ENCODE measurements at places on chromosomes 1 and 21.
A peak's percentile ranks its signal among the peaks of the same experiment; 100 is the strongest.

DNA sequence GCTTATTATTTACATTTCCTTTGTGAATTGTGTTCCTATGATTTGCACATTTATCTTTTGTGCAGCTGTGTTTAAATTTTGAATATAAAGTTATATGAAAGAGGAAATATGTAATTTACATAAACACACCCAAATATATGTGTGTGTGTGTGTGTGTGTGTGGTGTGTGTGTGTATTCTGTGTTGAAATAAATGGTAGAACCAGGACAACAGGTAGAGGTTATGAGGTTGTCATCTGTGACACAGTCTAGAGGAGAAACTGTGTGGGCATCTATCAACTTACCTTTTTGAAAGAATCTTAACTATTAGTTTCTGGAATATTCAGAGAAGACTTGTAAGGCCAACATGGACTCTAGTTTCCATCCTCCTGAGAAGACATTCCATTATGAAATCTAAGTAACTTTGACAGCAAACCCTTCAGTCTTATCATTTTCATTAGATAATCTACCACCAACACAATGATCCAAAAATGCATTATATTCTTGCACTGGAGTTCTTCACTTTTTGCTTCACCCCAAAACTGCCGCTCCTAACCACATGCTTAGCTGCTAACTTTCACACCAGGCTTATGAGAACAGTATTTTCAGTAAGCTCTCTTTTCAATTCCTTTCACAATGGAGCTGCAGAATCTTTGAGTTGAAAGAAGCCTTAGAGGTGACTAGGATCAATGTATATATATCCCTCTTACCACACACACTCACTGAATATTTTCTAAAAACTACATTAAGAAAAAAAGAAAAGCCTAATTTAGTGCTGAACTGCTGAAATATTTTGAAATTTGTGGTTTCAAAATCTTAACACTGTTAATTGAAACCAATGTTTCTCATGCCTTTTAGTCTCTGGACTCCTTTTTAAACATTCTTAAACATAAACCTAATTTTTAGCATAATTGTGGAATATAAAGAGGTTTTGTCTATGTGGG, 21.8 kb downstream of the PTPRC start:
- DNase-seq = no peak

DNA sequence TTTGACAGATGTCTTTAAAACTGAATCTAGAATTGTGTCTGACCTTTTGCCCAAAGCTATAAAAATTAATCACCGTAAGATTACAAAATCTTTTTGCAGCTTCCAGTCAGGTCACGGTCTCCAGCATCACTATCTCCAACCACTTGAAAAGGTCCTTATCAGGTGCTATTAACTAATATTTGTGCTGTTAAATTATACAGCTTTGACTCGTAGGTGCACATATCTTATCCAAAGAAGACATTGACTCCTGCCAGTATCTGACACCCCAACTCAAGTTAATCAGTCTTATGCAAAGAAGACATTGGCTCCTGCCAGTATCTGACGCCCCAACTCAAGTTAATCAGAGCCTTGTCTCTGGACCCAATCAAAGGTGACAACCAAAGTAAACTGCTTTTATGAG, 19.9 kb upstream of the LYPD8 start:
- no peak for DNase-seq

GRCh38 chr1:54121482-54122134, 31.2 kb downstream of the CDCP2 start:
- DNase-seq = peak; percentile 85

DNA sequence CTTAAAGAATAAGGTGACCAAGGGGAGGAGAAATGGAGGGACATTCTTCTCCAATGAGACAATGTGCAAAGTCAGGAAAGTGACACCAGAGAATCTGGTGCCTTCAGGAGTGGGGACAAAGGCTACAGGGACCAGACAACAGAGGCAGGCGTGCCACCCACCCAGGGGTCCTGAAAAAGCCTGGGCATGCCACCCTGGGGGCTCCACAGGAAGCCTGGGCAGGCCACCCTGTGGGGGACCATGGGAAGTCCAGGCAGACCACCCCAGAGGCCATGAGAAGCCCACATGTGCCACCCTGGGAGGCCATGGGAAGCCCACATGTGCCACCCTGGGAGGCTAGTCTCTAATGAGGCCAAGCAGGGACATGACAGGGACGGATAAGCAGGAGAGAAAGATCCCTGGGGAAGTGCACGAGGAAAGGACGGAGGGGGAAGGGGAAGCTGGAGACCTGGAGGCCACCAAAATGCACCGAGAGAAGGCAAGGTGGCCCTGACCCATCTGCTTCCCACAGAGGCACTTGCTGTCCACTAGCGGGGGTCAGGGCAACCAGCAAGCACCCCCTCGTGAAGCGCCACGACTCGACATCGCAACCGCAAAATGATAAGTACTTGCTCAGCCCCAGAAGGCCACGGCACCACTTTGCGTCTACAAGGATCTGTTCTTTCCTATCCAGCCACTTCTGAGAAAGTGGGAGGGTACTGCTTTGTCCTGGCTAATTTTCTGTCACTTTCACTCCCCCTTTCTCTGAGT, 7.2 kb upstream of the PDE9A start:
- no peak for DNase-seq

GRCh38 chr1:40818264-40818961, 34.8 kb downstream of the KCNQ4 start:
- DNase-seq = no peak

- no peak for DNase-seq
These were observed 451.0 kb downstream of the TTLL7 start for GRCh38 chr1:83547901-83548300.

GRCh38 chr1:89670711-89671110, 37.8 kb downstream of the LRRC8C start:
- no peak for DNase-seq

DNA sequence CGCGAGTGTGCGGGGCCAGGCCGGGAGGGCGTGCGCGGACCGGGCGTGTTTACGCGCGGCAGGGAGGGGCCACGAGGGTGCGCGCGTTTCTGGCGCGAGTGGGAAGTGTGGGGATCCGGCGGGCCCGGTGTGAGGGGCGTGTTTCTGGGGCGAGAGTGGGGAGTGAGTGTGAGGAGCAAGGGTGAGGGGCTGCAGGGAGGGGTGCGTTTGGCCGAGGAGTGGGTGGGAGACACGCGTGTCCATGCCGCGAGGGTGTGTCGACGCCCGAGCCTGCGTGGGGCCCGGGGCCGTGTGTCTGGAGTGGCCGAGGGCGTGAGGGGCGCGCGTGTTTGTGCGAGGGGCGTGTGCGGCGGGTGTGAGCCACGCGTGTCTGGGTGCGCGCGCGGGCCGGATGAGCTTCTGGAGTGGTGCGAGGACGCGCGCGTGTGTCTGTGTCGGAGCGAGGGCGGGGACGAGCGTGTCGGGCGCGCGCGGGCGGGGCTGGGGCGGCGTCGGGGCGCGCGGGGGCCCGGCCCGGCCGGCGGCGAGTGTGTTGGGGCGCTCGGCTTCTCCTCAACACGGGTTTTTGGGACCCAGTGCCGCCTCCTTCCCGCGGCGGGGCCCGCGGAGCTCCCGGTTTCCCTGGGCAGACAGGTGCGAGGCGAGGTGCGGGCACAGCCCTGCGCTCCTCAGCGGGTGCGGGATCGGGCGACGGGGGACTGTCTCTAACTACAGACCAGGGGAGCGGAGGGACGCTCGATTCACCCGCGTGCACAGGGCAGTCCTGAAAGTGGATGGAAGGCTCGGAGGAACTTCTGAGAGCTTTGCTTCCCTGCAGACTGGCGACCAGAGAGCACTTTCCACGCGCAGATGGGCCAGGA, 65.8 kb upstream of the VAMP3 start:
- peak; percentile 52 for DNase-seq

GRCh38 chr1:164495905-164496304, 63.1 kb upstream of the PBX1 start:
- no peak for DNase-seq

DNA sequence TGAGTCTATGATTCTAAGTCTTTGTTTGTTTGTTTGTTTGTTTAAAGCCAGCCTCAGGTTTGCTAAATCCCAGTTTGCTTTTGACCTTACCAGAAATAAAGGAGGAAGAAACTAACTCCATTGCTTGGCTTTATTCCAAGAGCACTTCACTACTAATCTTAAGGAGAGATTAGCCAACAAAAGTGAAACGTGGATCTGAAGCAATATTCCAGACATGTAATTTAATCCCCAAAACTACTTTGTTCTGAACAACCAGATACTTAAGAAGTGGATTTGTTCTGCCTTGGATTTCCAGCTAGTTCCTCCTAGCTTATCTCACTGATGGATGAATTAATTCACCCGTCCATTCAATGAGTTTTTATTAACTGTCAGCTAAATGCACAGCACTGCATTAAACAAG, 15.9 kb upstream of the CEP350 start:
- no peak for DNase-seq

- DNase-seq = no peak
These were observed 170.8 kb downstream of the PLA2G4A start for GRCh38 chr1:186999506-186999905.

GRCh38 chr1:119266858-119267257, 101.7 kb upstream of the HAO2 start:
- DNase-seq = no peak

DNA sequence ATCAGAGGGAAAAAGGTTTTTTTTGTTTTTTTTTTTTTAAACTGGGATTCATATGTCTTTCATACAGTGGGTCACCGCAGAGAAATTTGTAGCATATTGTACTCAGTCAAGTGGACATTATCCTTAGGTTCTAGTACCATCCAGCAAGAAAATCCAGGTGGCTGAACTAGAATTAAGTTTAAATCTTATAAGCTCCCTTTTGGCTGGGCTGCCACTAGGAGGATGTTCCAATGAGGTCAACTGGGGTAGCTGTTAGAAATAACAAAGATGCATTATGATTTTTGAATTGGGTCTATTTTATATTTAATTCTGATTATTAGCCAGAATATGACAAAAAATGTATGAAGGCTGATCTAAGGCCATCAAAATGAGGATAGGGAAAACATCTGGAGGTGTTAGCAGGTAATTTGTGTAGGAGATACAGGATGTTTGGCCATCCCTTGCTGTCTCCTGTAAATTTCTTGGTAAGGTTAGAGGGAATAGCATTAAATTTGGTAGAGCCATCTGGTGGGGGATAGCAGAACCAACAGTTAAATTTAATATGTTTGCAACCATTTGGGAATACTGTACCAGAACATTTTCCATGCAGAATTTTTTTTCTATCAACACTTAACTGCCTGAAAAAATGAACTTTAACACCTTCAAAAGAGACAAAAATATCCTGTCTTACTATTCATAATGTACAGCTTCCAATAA, 568.5 kb upstream of the B3GALT2 start:
- no peak for DNase-seq

GRCh38 chr1:15323351-15323988, 76.4 kb downstream of the FHAD1 start:
- DNase-seq = peak; percentile 77

GRCh38 chr1:158700552-158700951, at the start of gene OR6K2:
Gene OR6K2 (minus strand): TSS chr1:158700652. CDS start chr1:158700652, 0 bp downstream.
- DNase-seq = no peak

DNA sequence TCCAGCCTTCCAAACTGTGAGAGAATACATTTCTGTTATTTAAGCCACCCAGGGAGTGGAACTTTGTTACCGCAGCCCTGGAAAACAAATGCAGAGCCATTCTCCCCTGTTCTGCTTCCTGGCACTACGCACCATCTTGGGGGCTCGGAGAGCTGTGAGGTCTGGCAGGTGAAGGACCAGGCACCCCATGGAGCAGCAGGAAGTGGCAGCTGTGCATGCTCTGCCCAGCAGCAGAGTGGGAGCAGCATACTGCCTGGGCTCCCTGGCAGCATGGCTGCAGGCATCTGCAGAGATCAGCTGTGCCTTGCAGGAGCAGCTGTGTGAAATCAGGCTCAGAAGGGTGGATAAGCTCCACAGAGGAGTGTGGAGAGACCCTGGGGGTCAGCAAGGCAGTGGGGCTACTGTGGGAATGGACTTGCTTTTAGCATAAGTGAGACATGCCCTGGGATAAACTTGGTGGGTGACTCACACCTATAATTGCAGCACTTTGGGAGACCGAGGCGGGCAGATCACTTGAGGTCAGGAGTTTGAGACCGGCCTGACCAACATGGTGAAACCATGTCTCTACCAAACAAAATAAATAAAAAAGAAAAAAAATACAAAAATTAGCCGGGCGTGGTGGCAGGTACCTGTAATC, 17.7 kb upstream of the ZSCAN20 start:
- DNase-seq = no peak
